ENCODE measurements at places on chromosomes 2 and 18.

GRCh38 chr2:110113961-110114591, 1.5 kb downstream of the MALL start:
- no peak for DNase-seq

DNA sequence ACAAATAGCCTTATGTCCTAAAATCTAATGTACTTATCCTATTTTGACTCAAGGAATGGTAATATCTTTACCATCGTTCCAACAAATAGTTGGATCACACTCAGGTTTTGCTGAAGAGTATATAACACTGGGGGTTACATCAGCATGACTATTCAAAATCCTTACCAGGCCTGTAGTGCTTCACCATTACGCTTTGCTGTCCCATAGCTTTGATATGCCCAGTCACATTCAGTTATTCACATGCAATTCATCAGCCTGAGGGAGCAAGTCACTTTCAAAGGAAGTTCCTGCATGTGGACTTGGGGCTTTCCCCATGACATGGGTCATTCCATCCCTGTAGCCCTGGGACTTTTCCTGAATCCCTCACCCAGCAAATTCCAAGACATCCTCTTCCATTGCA, 39.6 kb downstream of the FTCDNL1 start:
- DNase-seq: no peak

DNA sequence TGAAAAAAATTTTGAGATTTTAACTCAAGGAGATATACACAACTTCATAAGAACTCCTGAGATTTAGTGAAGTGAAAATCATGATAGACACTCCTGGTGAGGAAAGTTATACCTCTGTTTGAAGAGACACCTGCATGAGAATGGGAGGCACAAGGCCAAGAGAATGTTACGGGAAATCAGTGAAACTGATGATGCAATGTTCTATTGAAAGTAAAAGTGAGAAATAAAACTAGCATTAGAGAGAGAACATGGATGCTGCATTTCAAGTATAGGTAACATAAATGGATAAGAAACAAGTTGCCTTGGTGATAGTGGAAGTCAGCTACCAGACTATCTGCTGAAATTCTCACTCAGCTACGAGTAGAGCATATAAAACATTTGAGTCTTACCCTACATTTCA, 562.1 kb upstream of the FANCL start:
- no peak for DNase-seq

DNA sequence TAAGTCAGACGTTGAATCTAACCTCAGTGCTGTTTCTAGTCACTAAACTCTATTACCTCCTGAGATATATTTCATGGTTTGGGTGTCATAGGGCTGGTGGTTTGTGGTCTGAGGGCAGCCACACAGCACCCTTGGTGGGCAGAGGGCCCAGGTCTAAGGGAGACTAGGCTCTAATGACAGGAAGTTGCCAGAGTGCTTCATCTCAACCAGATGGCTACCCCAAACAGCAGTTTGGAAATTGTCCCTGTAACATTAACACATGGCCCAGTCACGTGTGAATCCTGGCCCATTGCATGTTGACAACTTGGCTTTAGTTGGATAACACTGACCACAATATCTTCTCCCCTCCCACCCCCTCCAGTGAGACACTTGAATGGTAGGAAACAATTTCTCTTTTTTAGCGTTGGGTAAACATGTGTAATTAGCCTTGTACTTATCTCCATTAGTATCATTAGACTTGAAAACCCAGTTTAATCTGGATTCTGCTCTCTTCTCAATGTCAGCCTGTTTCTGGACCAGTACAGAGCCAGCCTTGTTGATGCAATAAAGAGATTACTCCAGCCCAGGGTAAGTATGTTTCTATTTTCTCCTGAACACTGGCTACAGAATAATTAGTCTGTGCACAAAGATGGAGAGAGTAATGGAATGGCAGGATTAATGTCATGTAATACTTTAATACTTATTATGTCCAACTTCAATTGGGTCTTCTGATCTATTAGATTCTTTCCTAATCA, 187.8 kb upstream of the SIX3 start:
- no peak for DNase-seq

DNA sequence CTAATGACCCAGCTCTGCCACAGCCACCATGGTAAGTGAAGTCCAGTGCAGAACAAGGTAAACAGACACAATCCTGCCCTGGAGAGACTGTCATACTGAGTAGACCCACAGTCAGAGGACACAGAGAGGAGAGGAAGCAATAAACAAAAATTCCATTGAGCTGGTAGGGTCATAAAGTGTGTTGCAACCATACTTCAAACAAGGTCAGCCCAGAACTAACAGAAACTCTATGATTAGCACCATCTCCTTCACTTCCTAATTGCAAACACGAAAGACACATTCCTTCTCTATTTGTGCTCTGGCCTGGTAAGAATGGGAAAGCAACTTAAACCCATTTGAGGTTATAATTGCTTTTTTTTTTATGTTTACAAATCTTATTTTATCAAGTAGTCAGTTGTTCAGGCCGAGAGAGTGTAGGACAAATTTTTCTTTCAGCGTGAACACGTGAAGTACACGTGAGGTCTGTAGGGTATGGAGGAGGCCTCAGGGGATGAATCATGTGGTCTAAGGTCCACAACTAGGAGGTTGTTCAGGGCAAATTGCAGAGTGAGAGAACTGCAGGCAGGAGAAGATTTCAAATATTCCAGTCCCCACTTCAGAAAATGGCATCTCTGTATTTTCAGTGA, 71.4 kb upstream of the GLS start:
- DNase-seq: no peak

DNA sequence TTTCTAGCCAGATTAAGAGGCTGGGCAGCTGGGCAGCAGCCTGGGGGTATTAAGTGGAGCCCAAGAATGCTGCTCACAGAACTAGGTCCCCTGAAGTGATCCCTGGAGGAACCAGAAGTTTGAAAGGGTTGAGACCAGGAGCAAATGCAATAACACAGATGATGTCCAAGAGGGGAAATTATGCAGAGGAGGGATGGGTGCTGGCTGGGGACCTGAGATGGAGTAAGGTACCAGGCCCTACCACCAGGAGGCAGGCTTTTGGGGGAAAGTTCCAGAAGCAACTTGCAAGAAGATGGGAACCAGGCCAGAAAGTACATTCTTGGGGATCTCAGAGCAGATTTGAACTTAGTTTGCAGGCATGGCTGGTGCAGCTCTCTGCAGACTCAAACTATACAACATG, 175.1 kb downstream of the NCK2 start:
- peak; percentile 24 for DNase-seq

- DNase-seq: no peak
Measured at GRCh38 chr2:38251940-38252339, 125.1 kb downstream of the ATL2 start.

DNA sequence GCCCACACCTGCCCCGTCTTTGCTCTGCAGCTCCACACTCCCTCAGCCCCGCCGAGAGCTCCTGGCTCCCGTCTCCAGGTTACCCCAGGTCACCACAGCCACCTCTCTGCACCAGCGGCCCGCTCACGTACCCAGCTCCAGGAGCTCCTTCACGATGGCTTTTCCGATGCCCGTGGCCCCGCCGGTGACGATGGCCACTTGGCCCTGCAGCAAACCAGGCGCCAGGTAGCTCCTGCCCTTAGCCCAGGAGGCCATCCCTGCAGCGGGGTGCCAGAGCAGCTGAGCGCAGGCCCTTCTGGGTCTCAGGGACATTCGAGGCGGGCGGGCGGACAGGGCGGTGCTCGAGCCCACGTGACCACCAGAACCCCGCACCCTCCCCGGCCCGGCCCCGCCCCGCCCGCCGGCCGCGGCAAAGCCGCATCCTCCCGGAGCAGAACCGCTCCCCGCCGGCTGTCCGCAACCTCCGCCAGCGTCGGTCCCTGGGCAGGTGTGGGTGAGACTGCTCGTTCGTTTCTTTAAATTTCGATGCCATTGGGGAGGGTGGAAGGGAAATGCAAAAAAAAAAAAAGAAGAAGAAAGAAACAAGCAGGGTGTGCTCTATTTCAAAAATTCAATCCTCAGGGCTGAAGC, at the start of the genes PECR and TMEM169:
Gene PECR, minus strand, starts transcription at position 323 of the 630 bp plus-strand sequence. Its CDS starts 68 bp downstream, at position 255.
Gene TMEM169, plus strand, starts transcription at position 433 of the 630 bp plus-strand sequence. CDS start 14,045 bp downstream, outside the sequence.
- no peak for DNase-seq

DNA sequence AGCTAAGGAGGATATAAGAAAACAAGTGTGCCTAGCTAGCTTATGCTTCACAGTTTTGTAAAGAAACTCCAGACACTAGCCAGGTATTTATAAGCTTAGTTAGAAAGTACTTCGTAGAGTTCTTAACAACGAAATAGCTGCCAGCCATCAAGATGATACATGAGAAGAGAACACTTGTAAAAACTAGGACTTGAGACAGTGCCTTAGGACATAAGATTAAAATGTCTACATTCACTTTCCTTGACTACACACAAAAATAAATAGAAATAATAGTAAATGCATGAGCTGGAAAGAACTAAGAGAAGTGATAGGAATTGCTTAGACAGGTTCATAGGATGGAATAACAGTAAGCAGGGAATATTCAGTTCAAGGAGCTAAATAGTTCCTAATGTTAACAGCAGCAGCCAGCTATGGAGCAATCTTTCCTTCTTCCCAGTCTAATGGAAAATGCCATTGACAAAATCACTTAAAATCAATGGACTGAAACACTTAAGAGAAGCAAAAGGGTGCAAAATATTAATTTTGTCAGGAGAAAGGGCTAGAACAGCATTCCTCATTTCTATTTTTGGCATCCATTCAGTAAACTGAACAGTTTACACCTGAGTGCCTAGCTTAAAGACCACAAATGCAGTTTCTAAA, 186.6 kb downstream of the PDE11A start:
- no peak for DNase-seq

DNA sequence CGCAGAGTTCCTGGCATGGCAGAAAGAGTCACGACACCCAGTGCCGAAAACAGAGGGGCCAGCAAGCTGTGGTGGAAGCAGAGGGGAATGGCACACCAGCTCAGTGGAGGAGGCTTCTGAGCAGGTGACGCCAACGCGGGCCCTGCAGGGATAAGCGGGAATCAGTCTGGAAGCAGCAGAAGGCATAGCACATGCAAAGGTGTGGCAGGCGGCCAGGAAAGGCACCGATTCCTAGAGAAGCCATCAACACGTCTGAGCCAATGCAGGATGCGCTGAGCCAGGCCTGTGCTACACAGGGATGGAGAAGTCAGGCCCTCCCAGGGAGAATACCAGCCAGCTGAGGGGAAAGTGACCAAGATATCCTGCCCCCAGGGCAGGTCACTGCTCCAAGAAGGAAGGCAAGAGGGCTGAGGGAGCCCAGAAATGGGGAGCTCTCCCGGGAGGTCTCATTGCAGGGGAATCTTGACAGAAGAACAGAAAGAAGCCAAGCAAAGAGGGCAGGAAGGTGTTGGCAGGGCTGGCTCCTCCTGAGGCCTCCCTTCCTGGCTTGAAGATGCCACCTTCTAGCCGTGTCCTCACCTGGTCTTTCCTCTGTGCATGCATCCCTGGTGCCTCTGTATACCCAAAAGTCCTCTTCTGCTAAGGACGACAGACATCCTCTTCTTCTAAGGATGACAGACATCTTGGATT, 16.3 kb downstream of the TEX51 start:
- no peak for DNase-seq

DNA sequence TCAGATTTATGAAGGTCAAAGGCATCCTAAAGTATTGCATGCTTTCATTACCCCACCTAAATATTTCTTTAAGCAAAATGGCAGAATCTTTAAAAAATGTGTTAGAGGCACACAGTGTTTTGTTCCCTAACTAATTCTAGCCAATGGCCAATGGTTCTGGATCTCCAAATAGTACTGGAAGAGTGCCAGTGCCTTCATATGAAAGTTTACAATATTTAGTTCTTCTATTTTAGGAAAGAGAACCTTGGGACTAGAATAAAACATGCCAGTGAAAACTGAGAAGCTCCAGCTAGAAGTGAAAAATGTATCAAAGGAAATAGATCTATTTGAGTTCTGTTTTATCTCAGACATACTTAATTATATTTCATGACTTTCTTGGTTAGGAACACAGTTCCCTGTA, 37.1 kb downstream of the TACR1 start:
- DNase-seq: no peak

- no peak for DNase-seq
Measured at GRCh38 chr2:100580367-100581276, 17.8 kb downstream of the PDCL3 start.

DNA sequence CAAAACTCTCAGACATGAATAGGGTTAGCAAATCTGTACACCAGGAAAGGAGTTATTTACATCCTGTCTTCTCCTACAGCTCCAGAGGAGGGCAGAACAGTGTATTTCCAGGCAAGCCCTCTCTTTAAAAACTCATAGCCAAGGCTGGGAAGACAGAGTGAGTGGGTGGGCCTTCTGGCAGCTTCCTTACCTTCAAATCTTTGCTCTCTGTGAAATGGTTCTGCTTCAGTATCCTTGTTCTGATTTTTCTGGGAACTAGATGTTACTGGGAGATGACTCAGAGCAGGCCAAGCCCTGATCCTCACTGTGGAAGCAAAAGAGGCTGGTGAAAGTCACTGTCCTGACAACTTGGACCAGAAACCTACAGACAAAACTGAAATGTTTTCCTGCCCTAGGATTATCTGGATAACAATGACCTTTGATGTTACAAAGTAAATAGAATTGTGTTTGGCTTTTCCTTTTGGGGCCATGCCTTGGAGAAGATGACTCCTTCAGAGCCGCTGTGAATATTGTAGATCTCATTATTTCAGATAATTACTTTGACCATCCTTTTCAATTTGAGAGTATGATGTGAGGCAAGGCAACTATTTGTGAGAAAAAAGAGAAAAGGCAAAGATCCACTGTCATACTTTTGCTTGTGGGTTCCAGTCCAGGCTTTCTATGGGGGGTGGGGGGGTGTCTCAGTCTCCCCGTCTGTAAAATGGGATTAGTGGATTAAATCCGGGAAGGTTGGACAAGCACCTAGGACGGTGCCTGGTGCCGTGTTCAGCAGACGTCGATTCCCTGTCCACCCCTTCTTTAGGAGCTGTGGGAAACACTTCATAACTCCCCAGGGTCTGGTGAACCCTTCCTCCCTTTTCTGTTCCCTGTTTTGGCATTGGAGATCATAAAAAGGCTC, 644 bp upstream of the QPCT start:
- no peak for DNase-seq

- DNase-seq: no peak
Measured at GRCh38 chr2:76711490-76711889, 810.7 kb downstream of the LRRTM4 start.

- no peak for DNase-seq
Measured at GRCh38 chr18:14964406-14964805, 216.4 kb downstream of the ANKRD30B start.

GRCh38 chr2:77664491-77664890, 142.3 kb upstream of the LRRTM4 start:
- no peak for DNase-seq

DNA sequence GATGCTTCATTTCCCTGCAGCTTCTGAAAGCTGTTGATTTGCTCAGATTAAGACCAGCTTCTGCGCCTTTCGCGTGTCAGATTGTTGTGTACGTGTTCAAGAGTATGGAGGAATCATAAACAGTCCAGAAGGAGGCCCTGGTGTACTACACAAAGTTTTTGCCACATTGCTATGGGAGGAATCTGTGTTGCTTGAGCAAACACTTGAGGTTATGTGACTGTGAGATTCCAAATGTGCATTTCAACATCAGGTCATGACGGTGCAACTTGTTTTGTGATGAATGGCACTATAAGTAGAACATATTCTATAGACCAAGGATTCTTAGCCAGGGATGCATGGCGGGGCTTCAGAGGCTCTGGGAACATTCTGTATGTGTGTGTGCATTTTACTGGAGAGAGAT, 35.0 kb downstream of the SRSF7 start:
- DNase-seq: peak; percentile 51
